ENCODE measurements at places on chromosomes 13 and 19.

GRCh38 chr19:55606471-55606787, 982 bp downstream of the ZNF865 start:
- no peak for DNase-seq

DNA sequence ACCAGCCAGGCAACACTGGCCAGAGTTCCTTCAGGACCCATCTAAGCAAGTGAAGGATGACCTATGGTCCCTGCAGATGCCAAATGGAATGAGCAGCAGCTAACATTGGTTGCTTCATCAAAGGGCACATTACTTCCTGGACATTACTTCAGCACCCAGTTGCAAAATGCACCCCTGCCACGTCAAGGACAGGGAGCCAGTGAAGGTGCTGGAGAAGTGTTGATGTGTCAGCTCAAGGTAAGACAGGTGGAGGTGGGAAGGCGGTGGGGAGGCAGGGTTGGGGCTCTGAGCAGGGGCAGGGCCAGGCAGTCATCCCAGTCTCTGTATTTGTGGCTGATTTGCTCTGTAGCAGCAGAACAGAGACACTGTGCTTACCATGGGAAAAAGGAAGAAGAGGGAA, 14.6 kb downstream of the CSNK1A1L start:
- no peak for DNase-seq

DNA sequence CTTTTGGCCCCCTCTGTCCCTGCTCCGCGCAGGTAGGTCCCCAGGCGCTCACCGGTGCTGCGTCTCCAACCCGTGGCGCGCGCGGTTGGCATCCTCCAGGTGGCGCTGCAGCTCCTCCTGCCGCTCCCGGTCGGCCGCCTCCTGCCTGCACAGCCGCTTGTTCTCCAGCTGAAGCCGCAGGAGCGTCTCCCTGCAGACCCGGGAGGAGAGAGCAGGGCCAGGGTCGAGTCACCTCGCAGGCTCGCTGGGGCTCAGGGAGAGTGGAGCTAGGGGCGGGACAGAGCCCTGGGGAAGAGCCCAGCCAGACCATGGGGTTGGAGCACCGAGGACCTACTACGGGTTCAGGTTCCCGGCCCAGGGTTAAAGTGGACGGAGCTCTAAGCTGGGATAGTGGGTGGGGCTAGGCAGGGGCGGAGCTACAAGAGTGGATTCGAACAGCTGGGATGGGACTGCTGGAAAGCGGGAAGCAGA, 9.3 kb downstream of the HOOK2 start:
- peak; percentile 87 for DNase-seq

GRCh38 chr13:48066310-48066989, 28.5 kb downstream of the MED4 start:
- DNase-seq, result no peak

GRCh38 chr19:8460516-8461298, 15.9 kb downstream of the HNRNPM start:
- DNase-seq, result no peak

- no peak for DNase-seq
Observed at GRCh38 chr13:103873725-103874124, 807.5 kb upstream of the SLC10A2 start.

- DNase-seq, result no peak
Observed at GRCh38 chr13:32429433-32429909, 1.5 kb upstream of the N4BP2L1 start.

- no peak for DNase-seq
Observed at GRCh38 chr19:47663911-47664771, 49.1 kb upstream of the EHD2 start.

GRCh38 chr19:47390533-47391488, 28.5 kb downstream of the MEIS3 start:
- peak; percentile 28 for DNase-seq
